M059J (cell line): ENCODE measurements at places on chromosomes 13 and 19.

DNA sequence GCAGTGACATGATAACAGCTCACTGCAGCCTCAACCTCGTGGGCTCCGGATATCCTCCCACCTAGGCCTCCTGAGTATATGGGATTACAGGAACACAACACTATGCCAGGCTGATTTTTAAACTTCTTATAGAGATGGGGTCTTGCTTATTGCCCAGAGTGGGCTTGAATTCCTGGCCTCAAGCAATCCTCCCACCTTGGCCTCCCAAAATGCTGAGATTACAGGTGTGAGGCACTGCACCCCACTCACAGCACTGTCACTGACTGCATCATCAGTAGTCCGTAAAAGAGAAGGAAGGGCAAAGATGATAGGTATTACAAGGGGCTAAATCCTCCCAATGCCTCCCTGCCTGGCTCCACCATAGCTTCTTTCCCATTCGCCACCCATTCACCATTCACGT is 4.1 kb downstream of the RHPN2 start:
- DNase-seq = no peak

DNA sequence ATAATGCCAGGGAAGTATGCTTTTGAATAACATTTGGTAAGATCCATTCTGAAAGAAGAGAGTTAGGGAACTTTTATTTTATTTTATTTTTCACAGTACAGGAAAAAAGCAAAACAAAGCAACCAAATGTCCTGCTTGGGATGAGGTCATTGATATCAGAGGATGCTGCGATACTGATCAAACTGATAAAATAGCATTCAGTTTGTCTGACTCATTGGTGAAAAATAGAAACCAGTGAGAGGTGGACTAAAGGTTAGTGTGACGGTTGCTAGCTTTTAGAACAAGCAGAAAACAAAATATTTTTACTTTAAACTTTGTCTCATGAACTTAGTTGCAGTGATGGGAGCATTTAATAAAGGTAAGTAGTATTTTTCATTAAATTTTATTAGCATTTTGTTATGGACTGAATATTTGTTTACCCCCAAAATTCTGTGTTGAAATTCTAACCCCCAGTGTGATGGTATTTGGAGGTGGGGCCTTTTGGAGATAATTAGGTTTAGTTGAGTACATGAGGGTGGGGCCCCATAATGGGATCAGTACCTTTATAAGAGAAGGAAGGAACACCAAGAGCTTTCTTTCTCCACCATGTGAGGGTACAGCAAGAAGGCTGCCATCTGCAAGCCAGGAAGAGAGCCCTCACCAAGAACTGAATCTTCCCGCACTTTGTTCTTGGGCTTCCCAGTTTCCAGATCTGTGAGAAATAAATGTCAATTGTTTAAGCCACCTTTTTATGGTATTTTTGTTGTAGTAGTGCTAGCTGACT is 37.3 kb downstream of the ITGBL1 start:
- DNase-seq = peak; percentile 80

GRCh38 chr13:90068658-90069057 is 1278.8 kb upstream of the MIR17HG start:
- DNase-seq = no peak

DNA sequence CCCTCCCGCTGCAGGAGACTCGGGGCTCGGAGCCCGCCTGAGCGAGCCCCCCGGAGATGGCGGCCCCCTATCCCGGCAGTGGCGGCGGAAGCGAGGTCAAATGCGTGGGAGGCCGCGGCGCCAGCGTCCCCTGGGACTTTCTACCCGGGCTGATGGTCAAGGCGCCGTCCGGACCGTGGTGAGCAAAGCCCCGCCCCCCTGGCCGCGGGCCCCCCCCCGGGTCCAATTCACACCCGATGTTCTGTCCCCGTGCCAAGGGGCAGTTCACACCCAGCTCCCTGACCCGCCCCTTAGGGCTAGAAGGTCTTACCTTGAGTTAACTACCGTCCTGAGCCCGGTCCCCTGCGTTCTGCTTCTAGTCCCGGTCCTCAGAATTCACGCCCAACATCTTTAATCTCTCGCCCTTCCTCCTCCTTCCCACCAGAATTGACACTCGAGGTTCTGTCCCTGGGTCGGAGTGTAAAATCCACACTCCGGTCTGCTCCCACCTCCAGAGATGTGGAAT is 1.4 kb downstream of the NPAS1 start:
- DNase-seq = peak; percentile 28

DNA sequence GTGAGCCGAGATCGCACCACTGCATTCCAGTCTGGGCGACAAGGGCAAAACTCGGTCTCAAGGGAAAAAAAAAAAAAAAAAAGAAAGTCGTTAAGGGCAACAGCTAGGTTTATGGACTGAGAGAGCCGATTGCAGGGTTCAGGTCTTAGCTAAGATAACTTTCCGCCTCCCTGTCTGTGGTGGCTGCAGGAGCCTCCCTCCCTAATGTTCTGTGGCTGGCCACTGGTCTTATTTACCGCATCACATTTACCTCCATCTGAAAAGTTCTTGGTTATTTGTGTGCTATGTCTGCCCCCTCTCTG is 722 bp upstream of the CRTC1 start:
- DNase-seq = peak; percentile 14

- DNase-seq = no peak
Measured at GRCh38 chr13:113825841-113826240, 38.0 kb downstream of the GAS6 start.

GRCh38 chr13:26540334-26540733 is 17.1 kb upstream of the WASF3 start:
- no peak for DNase-seq

GRCh38 chr19:51779703-51780102 is 15.3 kb upstream of the FPR3 start:
- DNase-seq = no peak
